ENCODE measurements at places on chromosomes 5 and 9. TPM values are rescaled to one million over a fixed set of nuclear protein-coding genes. Genes with fewer than 3 reads are reported as not detected.

The CDC20B gene
- not detected for polyA plus RNA-seq

The TPM2 gene
- polyA plus RNA-seq: 1,535 TPM

The DND1 gene
- 0.14 TPM for polyA plus RNA-seq

The LOX gene
- 228 TPM for polyA plus RNA-seq

The IRX2 gene
- not detected for polyA plus RNA-seq

DNA sequence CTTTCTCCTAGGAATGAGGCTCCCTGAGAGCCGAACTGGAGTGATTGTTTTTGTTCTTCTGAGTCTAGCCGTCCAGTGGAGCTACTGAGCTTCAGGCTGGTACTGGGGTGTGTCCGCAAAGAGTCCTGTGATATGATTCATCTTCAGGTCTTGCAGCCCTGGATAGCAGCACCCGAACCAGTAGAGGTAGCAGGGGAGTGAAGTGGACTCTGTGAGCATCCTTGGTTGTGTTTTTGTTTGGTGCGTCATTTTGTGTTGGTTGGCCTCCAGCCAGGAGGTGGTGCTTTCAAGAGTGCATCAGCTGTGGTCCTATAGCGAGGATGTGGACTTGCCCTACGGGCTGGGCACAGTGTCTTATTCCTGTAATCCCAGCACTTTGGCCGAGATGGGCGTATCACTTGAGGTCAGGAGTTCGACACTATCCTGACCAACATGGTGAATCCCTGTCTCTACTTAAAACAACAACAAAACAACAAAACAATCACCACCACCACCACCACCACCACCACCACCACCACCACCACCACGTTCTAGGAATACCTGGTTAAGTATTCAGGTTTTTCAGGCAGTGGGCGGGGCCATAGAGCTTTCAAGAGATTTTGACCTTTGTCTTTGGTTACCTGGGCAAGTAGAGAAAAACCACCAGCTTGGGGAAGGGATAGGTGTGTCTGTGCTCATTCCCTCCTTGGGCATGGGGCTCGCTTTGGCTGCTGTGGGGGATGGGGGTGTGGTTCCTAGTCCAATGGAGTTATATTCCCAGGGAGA is 154.0 kb downstream of the WDR70 start:
- no peak for DNase-seq

DNA sequence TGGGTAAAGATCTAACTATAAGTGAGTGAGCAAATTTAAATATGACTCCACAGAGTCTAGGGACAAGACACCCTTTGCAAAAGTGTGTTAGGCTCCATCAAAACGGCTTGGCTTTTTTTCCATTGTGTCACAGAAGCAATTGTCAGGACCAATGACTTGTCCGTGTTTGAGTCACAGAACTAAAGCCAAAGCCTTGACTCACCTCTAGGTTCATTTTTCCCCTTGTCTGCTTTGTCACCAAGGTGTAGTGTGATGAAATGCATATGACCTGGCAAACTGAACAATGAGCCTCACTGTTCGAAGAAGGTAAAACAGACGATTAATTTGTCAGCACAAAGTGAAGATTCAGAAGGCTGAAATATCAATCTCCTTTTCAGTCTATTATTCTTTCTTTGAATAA is 331.0 kb downstream of the GLIS3 start:
- no peak for DNase-seq

- no peak for DNase-seq
Measured at GRCh38 chr5:102921341-102922044, 166.4 kb downstream of the PAM start.

- no peak for DNase-seq
Measured at GRCh38 chr5:151493665-151494064, 46.3 kb downstream of the SLC36A1 start.

- no peak for DNase-seq
Measured at GRCh38 chr5:139795074-139796001, at the start of gene PSD2. PSD2 (plus strand) TSS chr5:139795808; CDS start chr5:139809441, 13,633 bp downstream.

- peak; percentile 69 for DNase-seq
Measured at GRCh38 chr5:149114403-149115312, 26.6 kb upstream of the ABLIM3 start.

GRCh38 chr5:17761326-17761725 is 127.1 kb downstream of the TAF11L14 start:
- DNase-seq: no peak

DNA sequence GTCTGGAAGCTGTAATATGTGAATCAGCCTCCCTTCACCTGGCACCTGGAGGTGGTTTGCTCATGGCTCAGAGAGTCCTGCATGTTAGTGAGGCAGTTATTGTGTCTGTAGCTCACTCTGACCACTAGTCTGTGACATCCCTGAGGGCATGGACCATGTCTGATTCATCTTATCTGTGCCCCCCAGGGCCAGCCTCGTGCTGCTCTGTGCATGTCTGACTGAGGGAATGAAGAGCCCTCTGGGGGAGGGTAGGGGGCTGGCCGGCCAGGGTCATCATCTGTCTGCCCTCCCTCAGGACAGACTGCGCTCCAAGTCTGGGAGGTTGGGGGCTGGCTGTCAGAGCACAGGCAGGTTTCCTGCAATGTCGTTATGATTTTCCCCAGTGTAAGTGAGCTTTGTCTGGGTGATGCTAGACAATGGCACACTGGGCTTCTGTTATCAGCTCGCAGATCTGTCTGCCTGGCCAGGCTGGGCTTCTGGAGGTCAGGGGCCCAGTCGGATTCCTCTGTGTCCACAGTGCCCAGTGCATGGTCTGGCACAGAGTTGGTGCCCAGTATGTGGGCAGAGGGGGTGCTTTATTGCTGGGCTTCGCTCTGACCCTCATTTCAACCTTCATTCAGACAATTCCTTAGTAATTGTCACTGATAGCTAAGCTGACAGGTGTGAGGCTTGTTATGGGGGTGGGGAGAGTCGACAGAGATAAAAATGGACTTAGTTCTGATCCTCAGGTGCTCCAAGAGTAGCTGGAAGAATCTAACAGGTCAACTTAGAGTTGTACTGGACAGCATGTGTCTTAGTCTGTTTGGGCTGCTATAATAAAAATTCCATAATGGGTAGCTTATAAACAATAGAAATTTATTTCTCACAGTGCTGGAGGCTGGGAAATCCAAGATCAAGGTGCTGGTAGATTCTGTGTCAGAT is 85.7 kb upstream of the SHB start:
- DNase-seq: no peak
